ENCODE measurements at places on chromosomes 13 and 19.
A peak's percentile ranks its signal among the peaks of the same experiment; 100 is the strongest.

- no peak overlapping the region for H3K4me3 ChIP-seq
- no peak overlapping the region for H3K27ac ChIP-seq
- H3K27me3 ChIP-seq: no peaks in the 10 kb centered on the region
- H3K4me1 ChIP-seq: peaks cover 22% of the 10 kb centered on the region
- no peak for DNase-seq
Measured at GRCh38 chr13:110662777-110663443, 43.0 kb downstream of the CARS2 start.

GRCh38 chr13:30338952-30339351 lies 31.6 kb upstream of the KATNAL1 start:
- H3K27ac ChIP-seq: no peak overlapping the region
- DNase-seq: no peak
- H3K27me3 ChIP-seq: no peaks in the 10 kb centered on the region
- no peaks in the 10 kb centered on the region for H3K36me3 ChIP-seq
- peaks cover 8% of the 10 kb centered on the region for H3K4me1 ChIP-seq

DNA sequence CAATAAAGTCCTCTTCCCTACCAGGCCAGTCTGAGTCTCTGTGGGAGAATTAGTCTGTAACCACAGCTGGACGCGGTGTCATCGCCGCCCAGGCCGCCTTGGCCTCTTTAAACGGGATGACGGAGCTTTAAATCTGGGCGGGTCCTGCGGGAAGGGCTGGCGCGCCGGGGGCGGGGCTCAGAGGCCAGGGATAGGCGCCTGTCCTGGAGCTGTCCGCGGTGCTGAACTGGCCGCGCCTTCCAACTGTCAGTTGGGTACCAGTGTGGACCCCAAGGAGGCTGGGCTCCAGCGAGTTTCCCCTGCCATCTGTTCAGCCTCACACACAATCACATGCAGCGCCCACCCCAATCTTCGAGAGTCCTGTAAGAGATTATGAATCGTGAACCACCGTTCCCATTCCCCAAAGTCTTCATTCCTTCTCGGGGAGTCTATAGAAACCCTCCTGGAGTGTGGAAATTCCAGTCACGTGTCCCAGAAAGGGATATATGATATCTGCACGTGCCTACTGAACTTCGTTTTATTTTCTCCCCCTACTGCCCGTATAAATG lies 11.5 kb downstream of the APLP1 start:
- H3K27me3 ChIP-seq: peaks cover 19% of the 10 kb centered on the region
- peak; percentile 92 for DNase-seq
- no peaks in the 10 kb centered on the region for H3K36me3 ChIP-seq

GRCh38 chr13:43159026-43159461 lies 135.7 kb downstream of the DNAJC15 start:
- H3K4me3 ChIP-seq: no peak overlapping the region
- no peaks in the 10 kb centered on the region for H3K27me3 ChIP-seq
- no peaks in the 10 kb centered on the region for H3K36me3 ChIP-seq
- H3K27ac ChIP-seq: no peak overlapping the region

GRCh38 chr13:111474136-111475002 lies 153.9 kb downstream of the TEX29 start:
- no peak overlapping the region for H3K4me3 ChIP-seq
- no peak for DNase-seq
- no peaks in the 10 kb centered on the region for H3K36me3 ChIP-seq
- H3K27me3 ChIP-seq: no peaks in the 10 kb centered on the region

DNA sequence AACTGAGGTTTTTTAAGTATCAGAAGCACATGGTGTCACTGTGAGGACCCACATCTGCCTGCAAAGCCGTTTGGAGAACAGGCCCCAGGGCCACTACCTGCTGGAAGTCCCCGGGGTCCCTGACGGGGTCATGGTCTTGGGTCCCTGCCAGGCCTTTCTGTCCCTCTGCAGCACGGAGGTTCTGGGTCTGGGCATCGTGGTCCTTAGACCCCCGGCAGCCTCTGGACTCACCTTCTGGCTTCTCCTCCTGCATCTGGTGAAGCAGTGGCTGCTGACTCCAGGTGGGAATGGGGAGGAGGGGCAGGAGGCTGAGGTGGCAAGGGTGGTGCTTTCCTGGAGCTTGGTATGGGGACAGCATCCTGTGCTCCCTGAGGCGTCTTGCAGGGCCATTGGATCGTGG lies 198.6 kb downstream of the TEX29 start:
- DNase-seq: no peak
- H3K36me3 ChIP-seq: no peaks in the 10 kb centered on the region
- peaks cover 2% of the 10 kb centered on the region for H3K27me3 ChIP-seq
- no peaks in the 10 kb centered on the region for H3K4me1 ChIP-seq

GRCh38 chr13:98839856-98840769 lies 87.6 kb upstream of the SLC15A1 start:
- DNase-seq: peak; percentile 57
- peaks cover 3% of the 10 kb centered on the region for H3K4me1 ChIP-seq
- no peak overlapping the region for H3K27ac ChIP-seq

- H3K36me3 ChIP-seq: no peaks in the 10 kb centered on the region
- H3K4me1 ChIP-seq: peaks cover 7% of the 10 kb centered on the region
- DNase-seq: no peak
- H3K27me3 ChIP-seq: peaks cover 59% of the 10 kb centered on the region
- H3K4me3 ChIP-seq: peak overlapping the region; percentile 38
Measured at GRCh38 chr13:26760832-26761582, 421 bp upstream of the GPR12 start.

DNA sequence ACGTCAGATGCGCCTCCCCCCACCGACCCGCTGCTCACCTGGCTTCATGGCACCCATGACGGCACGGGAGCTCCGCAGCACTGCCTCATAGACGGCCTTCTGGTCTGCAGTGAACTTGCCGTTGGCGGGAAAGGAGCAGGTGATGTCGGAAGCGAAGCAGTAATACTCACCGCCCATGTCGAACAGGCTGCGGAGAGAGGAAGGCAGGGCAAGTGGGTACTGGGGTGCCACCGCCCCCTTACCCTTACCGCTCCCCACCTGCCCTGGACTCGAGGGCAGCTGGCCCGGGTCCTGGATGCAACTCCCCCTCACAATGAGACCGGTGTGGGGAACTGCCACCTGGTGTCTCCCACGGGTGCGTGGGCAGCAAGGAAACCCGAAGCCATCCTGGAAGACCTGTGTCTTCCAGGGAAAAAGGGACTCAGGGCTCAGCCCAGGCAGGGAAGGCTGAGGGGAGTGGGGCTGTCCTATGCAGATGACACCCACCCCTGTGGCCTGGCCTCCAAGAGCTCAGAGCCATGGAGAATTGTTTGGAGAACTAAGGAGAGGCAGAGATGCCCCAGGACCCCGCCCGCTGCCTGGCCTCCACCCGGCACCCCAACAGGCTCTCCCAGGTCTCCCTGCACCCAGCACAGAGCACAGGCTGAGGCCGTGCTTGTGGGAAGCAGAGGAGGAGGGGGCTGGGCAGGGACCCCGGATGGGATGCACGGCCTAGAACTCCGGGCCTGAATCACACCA lies 28.3 kb downstream of the CEBPG start:
- peaks cover 2% of the 10 kb centered on the region for H3K4me1 ChIP-seq
- no peaks in the 10 kb centered on the region for H3K36me3 ChIP-seq
- H3K4me3 ChIP-seq: no peak overlapping the region

GRCh38 chr19:1749373-1750342 lies 3.6 kb upstream of the ONECUT3 start:
- H3K27ac ChIP-seq: no peak overlapping the region
- H3K4me1 ChIP-seq: peaks cover 11% of the 10 kb centered on the region
- peaks cover 53% of the 10 kb centered on the region for H3K27me3 ChIP-seq

DNA sequence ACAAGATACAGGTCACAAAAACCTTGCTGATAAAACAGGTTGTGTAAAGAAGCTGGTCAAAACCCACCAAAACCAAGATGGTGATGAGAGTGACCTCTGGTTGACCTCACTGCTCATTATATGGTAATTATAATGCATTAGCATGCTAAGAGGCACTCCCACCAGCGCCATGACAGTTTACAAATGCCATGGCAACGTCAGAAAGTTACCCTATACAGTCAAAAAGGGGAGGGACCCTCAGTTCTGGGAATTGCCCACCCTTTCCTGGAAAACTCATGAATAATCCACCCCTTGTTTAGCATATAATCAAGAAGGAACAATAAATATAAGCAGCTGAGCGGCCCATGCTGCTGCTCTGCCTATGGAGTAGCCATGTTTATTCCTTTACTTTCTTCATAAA lies 434.1 kb downstream of the ZNF536 start:
- H3K36me3 ChIP-seq: no peaks in the 10 kb centered on the region
- H3K4me1 ChIP-seq: no peaks in the 10 kb centered on the region
- no peak for DNase-seq
- H3K27ac ChIP-seq: no peak overlapping the region

DNA sequence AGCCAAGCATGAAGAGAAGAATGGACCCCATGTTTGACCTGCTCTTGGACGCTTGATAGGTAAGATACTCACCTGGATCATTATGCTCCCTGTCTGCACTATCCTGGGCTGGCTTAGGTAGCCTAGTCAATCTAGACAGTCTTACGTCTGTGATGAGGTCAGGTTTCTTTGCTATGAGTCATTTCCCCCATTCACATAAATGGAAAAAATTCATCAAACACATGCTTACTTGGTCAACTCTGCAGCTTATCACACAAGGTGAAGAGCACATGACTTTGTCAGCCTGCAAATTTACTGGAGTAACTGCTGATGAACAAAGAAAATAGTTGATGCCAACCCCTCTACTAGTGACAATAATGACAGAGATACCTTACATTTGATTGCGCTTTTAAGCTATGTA lies 170.0 kb downstream of the NUFIP1 start:
- peaks cover 14% of the 10 kb centered on the region for H3K27me3 ChIP-seq
- H3K36me3 ChIP-seq: no peaks in the 10 kb centered on the region
- no peak overlapping the region for H3K27ac ChIP-seq
- no peak overlapping the region for H3K4me3 ChIP-seq
- H3K4me1 ChIP-seq: peaks cover 20% of the 10 kb centered on the region
- peak; percentile 27 for DNase-seq

- H3K4me1 ChIP-seq: peaks cover 63% of the 10 kb centered on the region
- H3K4me3 ChIP-seq: no peak overlapping the region
- no peaks in the 10 kb centered on the region for H3K27me3 ChIP-seq
- H3K36me3 ChIP-seq: peaks cover 12% of the 10 kb centered on the region
- no peak for DNase-seq
- H3K27ac ChIP-seq: no peak overlapping the region
Measured at GRCh38 chr19:38687837-38688378, 40.5 kb downstream of the ACTN4 start.

DNA sequence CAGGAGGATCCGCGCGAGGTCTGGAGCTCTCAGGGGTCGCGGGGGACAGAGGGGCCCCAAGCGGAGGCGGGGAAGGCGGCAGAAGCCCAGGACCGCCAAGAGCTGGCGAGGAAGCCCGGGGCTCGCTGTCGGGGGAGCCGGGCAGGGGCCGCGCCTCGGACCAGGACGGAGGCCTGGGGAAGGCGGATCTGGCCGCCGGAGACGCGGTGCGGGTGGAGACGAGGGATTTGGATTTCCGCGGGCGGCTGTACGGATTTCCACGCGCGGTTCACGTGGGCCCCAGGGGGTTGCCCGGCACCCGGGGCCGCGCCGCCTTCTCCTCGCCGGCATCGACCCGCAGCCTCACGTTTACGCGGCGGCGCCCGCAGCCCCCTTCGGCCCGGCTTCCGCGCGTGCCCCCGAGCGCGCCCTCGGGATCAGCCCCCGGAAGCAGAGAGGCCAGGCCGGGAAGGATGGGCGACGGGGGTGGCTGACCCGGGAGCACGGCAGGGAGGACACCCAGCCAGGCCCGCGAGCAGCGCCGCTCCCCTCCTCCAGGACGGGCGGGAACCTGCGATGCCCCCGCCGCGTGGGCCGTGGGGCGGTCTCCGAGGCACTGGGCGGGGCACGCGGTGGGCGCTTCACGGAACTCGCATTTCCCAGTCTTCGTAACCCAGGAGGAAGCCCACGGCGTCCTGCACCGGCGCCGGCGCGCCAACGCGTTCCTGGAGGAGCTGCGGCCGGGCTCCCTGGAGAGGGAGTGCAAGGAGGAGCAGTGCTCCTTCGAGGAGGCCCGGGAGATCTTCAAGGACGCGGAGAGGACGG lies 4.7 kb downstream of the F7 start:
- DNase-seq: peak; percentile 22
- H3K36me3 ChIP-seq: peaks cover 2% of the 10 kb centered on the region
- peak overlapping the region; percentile 37 for H3K4me3 ChIP-seq
- H3K27me3 ChIP-seq: peaks cover 3% of the 10 kb centered on the region
- H3K4me1 ChIP-seq: peaks cover 4% of the 10 kb centered on the region

- H3K27me3 ChIP-seq: no peaks in the 10 kb centered on the region
- H3K36me3 ChIP-seq: peaks cover 14% of the 10 kb centered on the region
- H3K4me3 ChIP-seq: peak overlapping the region; percentile 60
Measured at GRCh38 chr19:4369888-4370260, 26.5 kb downstream of the MPND start.

DNA sequence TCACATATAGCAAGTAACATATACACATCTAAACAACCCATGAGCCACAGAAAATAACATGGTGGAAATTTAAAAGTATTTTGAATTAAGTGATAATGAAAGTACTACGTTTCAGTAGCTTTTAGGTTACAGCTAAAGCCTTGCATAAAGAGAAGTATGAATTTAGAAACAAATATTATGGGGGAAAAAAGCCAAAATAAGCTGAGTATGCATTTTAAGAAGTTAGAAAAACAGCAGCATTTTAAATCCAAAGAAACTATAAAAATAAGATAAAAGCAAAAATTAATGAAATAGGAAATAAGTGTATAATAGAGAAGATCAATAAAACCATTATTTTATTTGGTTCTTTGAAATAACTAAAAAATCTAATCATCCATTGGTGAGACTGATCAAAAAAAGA lies 89.8 kb upstream of the ARHGEF7 start:
- H3K27me3 ChIP-seq: peaks cover 27% of the 10 kb centered on the region
- DNase-seq: no peak
- no peak overlapping the region for H3K27ac ChIP-seq
- no peaks in the 10 kb centered on the region for H3K4me1 ChIP-seq
- no peak overlapping the region for H3K4me3 ChIP-seq

- H3K36me3 ChIP-seq: no peaks in the 10 kb centered on the region
- DNase-seq: no peak
- H3K27ac ChIP-seq: no peak overlapping the region
- peaks cover 2% of the 10 kb centered on the region for H3K27me3 ChIP-seq
- H3K4me1 ChIP-seq: no peaks in the 10 kb centered on the region
Measured at GRCh38 chr13:20331419-20331818, 99.3 kb upstream of the GJB6 start.

DNA sequence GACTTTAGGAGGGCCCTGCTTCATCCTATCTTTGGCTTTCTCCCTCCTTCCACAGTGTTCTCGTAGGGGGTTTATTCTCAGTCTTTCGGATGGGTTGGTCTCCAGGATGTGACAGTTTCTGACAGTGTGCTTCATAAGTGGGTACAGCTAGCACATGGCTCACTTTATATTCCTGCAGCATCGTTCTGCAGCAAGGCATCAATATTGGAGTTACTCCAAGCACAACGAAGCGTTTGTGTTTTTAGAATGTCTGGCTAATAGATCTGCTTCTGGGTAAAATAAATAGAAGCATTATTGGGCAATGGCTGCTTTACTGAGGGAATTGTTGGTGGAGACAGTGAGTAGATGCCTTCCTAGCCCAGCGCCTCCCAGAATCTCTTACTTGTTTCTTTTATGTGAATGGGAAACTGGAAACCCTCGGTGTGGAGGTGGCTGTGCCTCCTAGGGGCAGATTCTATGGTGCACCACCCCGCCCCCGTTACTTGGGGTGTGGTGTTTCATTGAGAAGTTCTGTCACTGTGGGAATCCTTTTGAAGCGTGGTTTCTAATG lies 2.0 kb downstream of the FARP1 start:
- H3K4me3 ChIP-seq: no peak overlapping the region
- DNase-seq: no peak
- H3K27ac ChIP-seq: no peak overlapping the region
- H3K36me3 ChIP-seq: no peaks in the 10 kb centered on the region
